ENCODE measurements at places on chromosomes 4 and X. TPM values are rescaled to one million over a fixed set of nuclear protein-coding genes. Genes with fewer than 3 reads are reported as not detected.

GRCh38 chr4:71261633-71262121, 77.1 kb upstream of the SLC4A4 start:
- no peak for DNase-seq

Gene MAGEB17
- total RNA-seq, result 1.1 TPM

Gene BEND4
- 25.2 TPM for total RNA-seq

Gene ADGRG4
- total RNA-seq, result not detected

- no peak for DNase-seq
Measured at GRCh38 chrX:22313766-22314165, 41.1 kb downstream of the CBLL2 start.

- no peak for DNase-seq
Measured at GRCh38 chrX:71302461-71303213, 1.1 kb downstream of the ITGB1BP2 start.
